ENCODE measurements at places on chromosomes 7 and 10.

GRCh38 chr10:43706166-43706565 is 57.5 kb upstream of the ZNF32 start:
- no peak for DNase-seq

DNA sequence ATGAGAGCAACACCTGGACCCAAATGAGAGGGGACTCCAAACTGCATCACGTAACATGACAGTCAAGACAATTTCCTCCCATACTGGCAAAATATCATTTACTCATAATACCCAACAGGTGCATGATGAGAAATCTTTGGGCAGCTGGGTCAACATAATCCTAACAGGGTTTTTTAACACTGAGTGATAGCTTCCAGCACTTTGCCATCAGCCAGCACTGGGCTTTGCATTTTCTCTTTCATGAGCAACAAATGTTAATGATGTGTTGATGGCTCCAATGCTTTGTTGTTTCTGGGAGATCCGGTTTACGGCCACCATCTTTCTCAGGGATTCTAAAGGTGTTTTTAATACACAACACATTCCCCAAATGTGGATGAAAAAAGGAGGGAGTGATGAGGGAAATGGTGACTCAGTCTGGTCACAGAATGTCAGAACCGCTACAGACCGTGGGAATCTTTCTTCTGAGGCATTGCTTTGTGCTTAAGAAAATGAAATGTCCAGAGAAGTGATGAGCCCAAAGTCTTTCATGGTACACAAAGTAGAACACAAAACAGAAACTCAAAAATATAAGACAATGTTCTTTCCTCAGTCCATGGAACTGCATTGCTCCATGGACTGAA is 705.7 kb upstream of the IGFBP3 start:
- DNase-seq = no peak

- no peak for DNase-seq
These were observed 118.6 kb upstream of the ASAH2 start for GRCh38 chr10:50369931-50370330.

- no peak for DNase-seq
These were observed 807.2 kb downstream of the IPMK start for GRCh38 chr10:57460540-57460939.

DNA sequence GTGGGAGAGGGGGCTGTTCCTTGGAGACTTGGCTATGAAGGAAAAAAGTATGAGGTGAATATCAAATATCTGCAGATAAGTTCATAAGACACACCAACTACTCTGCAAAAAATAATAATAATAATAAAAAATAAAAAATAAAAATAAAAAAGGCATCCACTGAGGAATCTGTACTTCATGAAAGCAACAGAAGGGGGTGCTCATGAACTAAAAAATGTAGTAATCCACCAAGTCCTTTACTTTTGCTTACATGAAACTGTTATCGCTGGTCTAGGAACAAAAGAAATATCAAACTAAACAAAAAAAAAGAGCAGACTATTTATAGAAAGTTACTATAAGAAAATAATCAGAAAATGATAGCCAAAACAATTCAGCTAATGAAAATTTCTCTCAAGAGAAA is 579.0 kb downstream of the PHTF2 start:
- no peak for DNase-seq

DNA sequence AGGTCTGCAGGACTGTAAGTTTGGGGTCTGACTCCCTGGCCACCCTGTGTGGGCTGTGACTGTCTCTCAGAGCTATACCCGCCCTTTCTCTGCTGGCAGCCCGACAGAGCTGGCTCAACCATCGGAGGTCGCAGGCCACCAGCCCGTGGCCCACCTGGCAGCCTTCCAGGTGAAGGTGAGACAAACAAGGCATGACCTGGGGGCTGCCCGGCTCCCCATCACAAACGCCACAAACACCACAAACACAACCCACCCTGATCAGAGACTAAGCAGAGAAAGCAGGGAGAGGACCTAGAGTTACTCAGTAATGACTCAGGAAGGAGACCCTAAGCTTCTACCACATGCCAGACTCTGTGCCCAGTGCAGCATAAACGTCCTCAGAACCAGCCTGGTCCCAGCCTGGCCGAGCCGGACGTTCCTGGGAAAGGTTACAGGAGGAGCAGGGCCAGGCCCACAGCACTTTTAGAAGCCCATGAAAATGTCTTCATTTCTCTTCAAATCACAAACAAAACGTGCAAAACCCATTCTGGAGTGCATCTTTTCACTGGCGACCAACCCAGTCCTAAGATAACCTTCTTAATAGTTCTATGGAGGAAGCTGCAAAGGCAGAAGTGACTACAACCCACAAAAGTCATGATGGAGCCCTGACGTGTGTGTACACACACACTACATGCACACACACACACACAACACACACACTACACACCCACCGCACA is 66.8 kb downstream of the MKI67 start:
- no peak for DNase-seq

Measured in RWPE1 (cell line).